Stimulated activated CD4-positive, alpha-beta T cell treated with anti-CD3 and anti-CD28 coated beads, Interleukin-12 subunit alpha, Interleukin-12 subunit beta, amount 100 ng/mL, for 48 hours (primary cell): ENCODE measurements at places on chromosomes 7 and 10.
A peak's percentile ranks its signal among the peaks of the same experiment; 100 is the strongest.

DNA sequence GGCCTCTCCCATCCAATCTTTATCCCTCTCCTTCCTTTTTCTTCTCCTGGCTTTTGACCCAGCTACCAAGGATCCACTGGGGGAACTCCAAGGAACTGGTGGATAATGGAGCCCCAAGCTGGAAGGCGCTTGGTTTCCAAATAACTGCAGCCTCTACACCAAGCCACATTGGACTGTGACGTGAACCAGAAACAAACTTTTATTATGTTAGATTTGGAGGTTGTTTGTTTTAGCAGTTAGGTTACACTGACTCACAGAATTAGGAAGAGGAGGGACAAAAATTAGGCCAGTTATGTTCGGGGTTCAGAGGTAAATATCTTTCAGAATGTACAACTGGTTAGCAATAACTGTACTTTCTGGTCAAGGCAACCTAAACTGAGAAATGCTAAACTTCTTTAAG, 21.3 kb upstream of the ANK3 start:
- DNase-seq, result no peak

DNA sequence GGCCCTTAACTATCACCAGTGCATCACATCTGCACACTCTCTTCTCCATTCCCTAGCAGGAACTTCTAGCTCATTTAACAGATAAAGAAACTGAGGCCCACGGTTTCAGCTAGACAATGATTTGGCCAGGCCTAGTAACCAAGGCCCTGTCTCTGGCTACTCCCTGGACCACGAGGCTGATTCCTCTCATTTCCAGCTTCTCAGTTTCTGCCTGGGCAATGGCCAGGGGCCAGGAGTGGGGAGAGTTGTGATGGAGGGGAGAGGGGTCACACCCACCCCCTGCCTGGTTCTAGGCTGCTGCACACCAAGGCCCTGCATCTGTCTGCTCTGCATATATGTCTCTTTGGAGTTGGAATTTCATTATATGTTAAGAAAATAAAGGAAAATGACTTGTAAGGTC, 13.5 kb downstream of the AQP1 start:
- no peak for DNase-seq

- DNase-seq, result peak; percentile 30
Measured at GRCh38 chr10:24360282-24361127, 151.6 kb downstream of the KIAA1217 start.

DNA sequence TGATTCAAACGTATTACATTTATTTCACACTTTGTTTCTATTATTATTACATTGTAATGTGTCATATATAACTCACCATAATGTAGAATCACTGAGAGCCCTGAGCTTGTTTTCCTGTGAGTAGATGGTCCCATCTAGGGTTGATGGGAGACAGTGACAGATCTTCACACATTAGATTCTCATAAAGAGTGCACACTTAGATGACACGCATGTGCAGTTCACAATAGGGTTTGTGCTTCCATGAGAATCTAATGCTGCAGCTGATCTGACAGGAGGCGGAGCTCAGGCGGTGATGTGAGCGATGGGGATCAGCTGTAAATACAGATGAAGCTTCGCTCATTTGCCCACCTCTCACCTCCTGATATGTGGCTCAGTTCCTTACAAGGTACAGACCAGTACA, 36.1 kb downstream of the BMPER start:
- no peak for DNase-seq

DNA sequence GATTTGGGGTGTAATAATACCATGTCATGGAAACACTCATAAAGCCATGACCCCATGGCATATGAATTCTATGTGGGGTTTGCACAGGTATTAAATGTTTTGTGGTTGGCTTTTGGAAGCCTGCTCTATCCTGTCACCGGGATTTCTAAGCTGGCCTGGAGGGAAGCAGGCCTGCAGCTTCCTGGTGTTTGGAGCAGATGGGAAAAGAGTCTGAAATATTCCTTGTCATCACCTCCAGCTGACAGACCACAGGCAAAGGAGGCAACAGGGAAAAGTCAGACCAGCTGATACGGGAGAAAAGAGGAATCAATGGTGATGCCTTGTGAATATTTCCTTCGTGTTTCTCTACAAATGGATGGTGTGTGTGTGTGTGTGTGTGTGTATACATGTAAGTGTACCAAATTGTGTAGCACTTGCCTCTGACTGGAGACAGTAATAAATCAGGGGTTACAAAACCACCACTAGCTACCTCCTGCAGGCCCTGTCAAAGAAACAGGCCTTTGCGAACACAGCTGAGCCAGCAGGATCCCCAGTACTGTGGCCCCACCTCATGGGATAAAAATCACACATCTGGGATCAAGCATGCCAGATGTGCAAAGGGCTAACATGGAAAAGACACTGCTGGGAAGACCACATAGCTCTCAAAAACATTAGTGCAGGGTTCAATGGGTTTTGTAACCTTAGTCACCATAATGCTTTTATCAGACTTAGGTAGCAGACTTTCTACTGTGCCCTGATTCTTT, 120.8 kb upstream of the HPS1 start:
- no peak for DNase-seq

- no peak for DNase-seq
Measured at GRCh38 chr7:18491871-18492270, 3.7 kb upstream of the HDAC9 start.

- no peak for DNase-seq
Measured at GRCh38 chr7:125592331-125592730, 662.7 kb upstream of the POT1 start.

DNA sequence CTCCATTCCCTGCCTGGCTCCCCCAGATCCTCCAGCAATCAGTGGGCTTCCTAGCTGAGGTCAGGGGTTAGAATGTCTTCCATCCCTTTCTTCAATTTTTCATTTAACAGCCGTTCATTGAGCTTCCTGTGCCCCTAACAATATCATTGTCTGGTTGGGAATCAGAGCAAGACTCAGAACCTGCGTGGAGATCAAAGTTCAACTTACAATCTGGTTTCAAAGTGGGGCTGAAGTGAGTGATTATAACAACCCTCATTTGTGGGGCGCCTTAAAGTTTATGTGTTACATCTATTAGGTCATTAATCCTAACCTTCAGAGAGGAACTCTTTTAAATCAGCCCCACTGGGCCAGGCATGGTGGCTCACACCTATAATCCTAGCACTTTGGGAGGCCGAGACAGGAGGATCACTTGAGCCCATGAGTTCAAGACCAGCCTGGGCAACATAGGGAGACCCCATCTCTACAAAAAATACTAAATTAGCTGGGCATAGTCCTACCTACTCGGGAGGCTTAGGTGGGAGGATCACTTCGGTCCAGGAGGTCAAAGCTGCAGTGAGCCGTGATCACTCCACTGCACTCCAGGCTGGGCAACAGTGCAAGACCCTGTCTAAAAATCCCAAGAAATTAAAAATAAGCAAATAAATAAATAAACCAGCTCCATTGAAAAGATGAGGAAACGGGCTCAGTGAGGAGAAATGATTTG, 45.4 kb upstream of the SLF2 start:
- no peak for DNase-seq

GRCh38 chr10:95305606-95306317, 15.0 kb upstream of the PDLIM1 start:
- DNase-seq, result no peak

DNA sequence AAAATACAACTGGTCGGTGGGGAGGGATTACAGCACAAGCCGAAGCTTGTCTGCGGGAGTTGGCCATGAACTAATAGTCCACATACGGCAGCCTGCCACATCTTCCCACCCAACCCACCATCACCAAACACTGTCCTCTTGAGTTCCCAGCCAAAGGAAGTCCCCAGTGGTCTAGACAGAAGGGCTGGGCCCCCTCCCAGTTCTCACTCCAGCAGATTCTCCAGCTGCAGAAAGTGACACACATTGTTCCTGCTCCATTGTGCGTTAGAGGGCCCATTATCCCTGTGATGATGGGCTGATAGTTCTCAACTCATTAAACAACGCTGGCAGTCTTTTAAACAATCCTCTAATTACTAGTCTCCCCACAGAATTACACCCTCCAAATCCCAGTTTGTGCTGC, 148.0 kb downstream of the FGFR2 start:
- DNase-seq, result no peak

DNA sequence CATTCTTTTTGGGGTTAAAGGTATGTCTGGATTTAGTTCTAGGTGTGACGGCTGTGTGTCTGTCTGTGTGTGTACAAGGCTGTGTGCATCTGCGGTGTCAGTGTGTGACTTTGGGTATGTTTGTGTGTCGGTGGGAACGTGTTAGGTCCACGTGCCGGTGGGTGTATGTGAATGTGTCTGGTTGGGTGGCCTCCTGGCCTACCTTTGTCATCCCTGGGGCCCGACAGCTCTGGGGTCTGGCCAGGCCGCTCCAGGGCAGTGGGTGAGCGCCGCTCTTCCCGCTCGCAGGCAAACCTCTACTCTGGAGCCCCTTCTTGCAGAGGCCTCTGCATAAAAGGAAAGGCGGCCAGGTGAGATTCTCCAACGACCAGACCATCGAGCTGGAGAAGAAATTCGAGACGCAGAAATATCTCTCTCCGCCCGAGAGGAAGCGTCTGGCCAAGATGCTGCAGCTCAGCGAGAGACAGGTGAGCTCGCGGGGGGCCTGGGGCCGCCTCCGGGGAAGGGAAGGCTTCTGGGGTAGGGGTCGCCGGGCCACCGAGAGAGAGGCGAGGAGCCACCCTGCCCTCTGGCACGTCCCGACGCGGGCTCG, 2.4 kb downstream of the HHEX start:
- no peak for DNase-seq

- peak; percentile 32 for DNase-seq
Measured at GRCh38 chr10:48289501-48290238, 15.2 kb upstream of the FRMPD2 start.

DNA sequence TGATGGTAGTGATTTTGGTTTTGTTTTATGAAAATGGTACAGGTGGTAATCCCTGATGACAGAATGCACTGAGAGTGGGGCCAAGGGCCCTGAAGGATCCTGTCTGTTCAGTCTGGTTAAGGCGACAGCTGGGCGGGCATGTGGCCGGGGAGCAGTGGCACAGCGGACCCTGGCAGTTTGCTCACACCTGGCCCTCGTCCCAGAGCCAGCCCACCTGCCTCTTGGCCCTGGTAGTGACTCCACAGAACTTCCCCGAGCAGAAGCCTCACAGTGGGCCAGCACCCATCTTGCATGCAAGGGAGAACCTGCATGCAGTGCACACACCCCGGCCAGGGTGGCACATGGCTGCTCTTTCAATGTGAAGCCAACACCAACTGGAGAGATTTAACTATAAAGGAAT, 82.8 kb downstream of the ALOX5 start:
- no peak for DNase-seq

GRCh38 chr7:44380831-44381493, 55.6 kb upstream of the CAMK2B start:
- no peak for DNase-seq

DNA sequence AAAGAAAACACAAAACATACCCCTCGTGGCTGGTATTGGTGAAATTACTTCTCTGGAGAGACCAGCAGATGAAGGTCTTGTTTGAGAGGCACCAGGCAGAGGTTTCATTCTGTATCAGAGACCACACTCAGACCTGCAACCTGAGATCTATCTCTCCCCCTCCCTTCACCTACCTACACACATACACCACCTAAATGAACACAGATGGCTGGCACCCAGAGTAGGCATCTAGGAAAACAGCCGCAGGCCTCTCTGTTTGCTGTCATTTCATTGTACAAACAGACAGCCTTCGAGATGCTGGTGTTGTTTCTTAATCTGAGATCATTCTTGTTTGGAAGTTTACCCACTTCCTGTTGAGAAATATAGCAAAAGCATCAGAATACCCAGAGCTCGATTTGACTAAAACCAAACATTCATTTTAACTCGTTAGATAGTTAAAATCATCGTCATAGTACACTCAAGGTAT, 173.9 kb upstream of the SLC25A13 start:
- no peak for DNase-seq

GRCh38 chr10:116452338-116452720, 24.7 kb downstream of the PNLIPRP3 start:
- no peak for DNase-seq

GRCh38 chr10:54909165-54909564, 108.1 kb upstream of the PCDH15 start:
- DNase-seq, result no peak

GRCh38 chr10:110395350-110396283, 90.9 kb upstream of the SMNDC1 start:
- no peak for DNase-seq

- no peak for DNase-seq
Measured at GRCh38 chr7:24881623-24882022, 98.4 kb downstream of the OSBPL3 start.

GRCh38 chr10:31789555-31789954, 139.1 kb downstream of the ARHGAP12 start:
- no peak for DNase-seq

GRCh38 chr7:69953136-69954067, 355.1 kb downstream of the AUTS2 start:
- DNase-seq, result no peak

- no peak for DNase-seq
Measured at GRCh38 chr7:68009716-68010115, 1013.1 kb downstream of the TYW1 start.

- DNase-seq, result no peak
Measured at GRCh38 chr7:3806516-3806915, 505.5 kb downstream of the SDK1 start.

- DNase-seq, result no peak
Measured at GRCh38 chr10:35012781-35013180, 77.4 kb downstream of the CUL2 start.

GRCh38 chr10:9950070-9950469, 1067.6 kb upstream of the CELF2 start:
- no peak for DNase-seq

DNA sequence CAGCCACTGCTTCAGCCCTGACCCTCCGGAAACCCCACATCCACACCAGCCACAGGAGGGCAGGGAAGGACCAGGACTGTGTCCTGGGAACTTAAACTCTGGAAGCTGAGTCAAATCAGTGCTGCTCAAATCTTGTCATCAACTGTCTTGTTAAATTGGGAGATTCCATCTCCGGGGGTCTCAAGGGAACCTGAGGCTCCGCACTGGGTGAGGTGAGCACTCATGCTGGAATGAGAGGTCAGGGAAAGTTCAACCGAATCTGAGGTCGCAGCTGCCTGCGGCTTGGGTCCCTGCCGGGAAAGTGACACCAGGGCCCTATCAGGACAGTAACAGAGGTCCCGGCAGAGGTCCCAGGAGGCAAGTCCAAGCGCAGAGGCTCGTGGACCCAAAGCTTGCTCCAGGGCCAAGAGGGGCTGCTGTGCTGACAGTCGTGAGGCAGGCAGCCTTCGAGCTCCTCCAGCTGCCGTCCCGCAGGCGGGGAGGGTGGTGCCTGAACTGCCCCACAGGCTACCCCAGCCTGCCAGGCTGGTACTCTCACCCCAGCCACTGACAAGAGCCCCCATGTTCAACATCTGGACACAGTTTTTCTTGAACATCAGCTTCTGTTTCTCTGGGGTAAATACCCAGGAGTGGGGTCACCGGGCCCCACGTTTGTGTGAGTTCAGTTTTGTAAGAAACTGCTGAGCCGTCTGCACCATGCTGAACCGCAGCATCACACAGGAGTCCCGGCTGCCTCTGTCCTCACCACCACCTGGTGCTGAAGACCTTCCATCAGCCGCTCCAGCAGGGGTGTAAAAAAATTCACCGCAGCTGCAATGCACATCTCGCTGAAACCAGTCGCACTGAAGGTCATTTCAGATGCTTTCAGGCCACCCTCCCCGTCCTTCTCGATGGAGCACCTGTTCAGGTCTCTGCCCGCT, 101.0 kb downstream of the DIP2C start:
- DNase-seq, result no peak
